GM23248 (cell line): ENCODE measurements at places on chromosomes 7 and 10.

GRCh38 chr7:66047426-66047825 lies 28.2 kb upstream of the ASL start:
- peak; percentile 93 for DNase-seq

GRCh38 chr10:15562116-15562515 lies 157.6 kb downstream of the ITGA8 start:
- DNase-seq = no peak

DNA sequence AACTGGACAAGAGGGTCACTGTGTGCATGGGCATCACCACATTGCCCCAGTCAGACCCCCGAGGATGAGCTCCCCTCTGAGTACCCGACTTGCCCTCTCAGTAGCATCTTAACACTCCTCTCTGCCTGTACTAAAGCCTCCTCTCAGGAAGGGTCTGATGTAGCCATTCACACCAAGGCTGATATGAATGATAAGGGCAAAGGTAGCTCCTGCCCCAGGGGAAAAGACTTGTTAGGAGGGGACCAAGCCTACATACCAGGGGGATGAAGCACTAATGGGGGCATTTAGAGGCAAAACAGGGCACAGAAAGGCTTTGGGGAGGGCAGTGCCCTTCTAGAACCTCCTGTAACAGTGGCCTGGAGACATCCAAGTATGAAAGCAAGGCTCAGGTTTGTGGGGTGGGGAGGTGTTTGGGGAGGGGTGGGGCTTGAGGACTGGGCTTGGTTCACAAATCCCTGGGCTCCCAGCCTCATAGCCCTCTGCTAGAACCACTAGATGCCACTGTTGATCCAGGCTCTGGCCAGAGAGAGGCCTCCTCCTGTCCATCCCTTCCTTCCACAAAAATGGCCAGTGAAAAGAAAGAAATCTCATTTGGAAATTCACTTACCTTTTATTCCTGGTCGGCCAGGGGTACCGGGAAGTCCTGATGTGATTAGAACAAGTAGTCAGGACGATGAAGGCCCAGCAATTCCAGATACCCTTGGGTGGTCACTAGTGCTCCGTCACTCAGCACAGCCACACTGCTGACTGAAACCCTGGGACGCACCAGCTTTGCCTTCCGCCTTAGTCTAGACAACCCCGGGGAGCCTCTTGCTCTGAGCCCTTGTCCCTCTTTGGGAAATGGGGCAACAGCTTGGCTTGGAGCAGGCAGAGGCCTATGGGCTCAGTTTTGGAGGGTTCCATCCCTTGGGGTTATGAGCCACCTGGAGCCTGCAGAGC lies 40.3 kb downstream of the COL17A1 start:
- DNase-seq = peak; percentile 89

GRCh38 chr7:73718905-73719805 lies at the start of gene STX1A:
Gene STX1A (minus strand): TSS chr7:73719669. CDS start chr7:73719631, 38 bp downstream.
- peak; percentile 93 for DNase-seq
